ENCODE measurements at places on chromosomes 6 and 20.

DNA sequence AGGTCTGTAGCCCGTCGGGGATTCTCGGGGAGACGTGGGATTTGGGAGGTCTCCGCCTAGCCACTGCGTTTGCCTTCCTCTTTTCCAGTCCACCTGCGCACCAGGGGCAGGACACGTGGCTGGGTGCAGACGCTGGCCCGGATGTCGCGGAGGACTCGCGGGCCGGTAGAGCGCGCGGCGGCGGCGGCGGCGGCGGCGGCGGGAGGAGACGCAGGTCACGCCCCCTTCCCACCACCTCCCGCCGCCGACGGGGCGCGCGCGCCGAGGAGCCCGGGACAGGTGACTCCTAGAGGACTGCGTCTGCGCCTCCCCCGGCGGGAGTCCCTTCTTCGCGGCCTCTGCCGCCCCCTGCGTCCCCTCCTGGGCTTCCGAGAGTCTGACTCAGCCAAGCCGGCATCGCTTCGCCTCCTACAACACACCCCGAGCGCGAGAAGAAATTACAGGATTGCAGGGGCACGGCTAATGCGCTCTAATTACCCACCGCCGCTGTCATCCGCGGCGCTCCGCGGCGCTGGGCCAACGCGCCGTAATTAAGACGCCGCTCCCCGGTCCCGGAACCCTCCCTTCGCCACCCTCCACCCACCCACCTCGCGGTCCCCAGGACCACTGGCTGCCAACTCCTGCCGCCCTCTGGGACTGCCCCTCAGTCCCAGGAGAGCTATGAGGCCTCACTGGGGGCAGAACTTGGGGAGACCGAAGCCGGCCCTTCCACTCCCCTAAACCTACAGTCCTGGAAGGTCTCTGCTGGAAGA is 124.5 kb downstream of the MRPL14 start:
- H3K27ac ChIP-seq: no peak overlapping the region
- no peak overlapping the region for H3K4me3 ChIP-seq
- H3K36me3 ChIP-seq: no peaks in the 10 kb centered on the region
- peak; percentile 72 for DNase-seq
- H3K4me1 ChIP-seq: no peaks in the 10 kb centered on the region

GRCh38 chr20:42067596-42067995 is 449.4 kb upstream of the CHD6 start:
- no peaks in the 10 kb centered on the region for H3K36me3 ChIP-seq
- H3K4me3 ChIP-seq: no peak overlapping the region
- no peak for DNase-seq
- H3K27me3 ChIP-seq: no peaks in the 10 kb centered on the region
- H3K27ac ChIP-seq: no peak overlapping the region
- H3K4me1 ChIP-seq: no peaks in the 10 kb centered on the region

- H3K36me3 ChIP-seq: no peaks in the 10 kb centered on the region
- H3K27ac ChIP-seq: no peak overlapping the region
- no peak for DNase-seq
- H3K4me3 ChIP-seq: no peak overlapping the region
Measured at GRCh38 chr20:62662422-62662821, 20.1 kb downstream of the SLCO4A1 start.

- DNase-seq: no peak
- H3K36me3 ChIP-seq: no peaks in the 10 kb centered on the region
- H3K27me3 ChIP-seq: no peaks in the 10 kb centered on the region
- no peak overlapping the region for H3K27ac ChIP-seq
Measured at GRCh38 chr6:33279971-33280511, 3.1 kb downstream of the B3GALT4 start.

GRCh38 chr6:15513801-15514711 is 148.8 kb downstream of the DTNBP1 start:
- no peak for DNase-seq
- no peaks in the 10 kb centered on the region for H3K27me3 ChIP-seq
- no peaks in the 10 kb centered on the region for H3K4me1 ChIP-seq
- H3K4me3 ChIP-seq: no peak overlapping the region
